ENCODE measurements at places on chromosomes 3 and 15.

- DNase-seq = no peak
These were observed 771.6 kb downstream of the DIPK2A start for GRCh38 chr3:144743225-144743668.

- no peak for DNase-seq
These were observed 29.6 kb upstream of the GREM1 start for GRCh38 chr15:32688151-32688639.

DNA sequence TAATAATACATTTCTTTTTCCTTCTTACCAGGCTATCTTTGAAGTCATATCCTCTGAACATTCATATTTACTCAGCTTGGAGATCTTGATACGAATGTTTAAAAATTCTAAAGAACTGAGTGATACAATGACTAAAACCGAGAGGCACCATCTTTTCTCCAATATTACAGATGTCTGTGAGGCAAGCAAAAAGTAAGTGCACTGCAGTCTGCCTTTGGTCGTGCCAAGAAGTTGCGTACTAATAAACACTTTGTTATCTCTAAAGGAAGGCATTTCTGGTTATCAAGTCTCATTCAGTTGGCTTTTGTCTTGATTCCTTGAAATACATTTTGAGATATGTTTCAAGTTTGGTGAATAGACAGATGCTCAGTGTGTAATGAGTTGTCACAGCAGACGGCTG, 31.6 kb downstream of the ARHGEF26 start:
- no peak for DNase-seq

GRCh38 chr3:33088691-33089090, 8.3 kb downstream of the GLB1 start:
- no peak for DNase-seq

GRCh38 chr3:38204599-38205471, 39.5 kb downstream of the OXSR1 start:
- DNase-seq = no peak

GRCh38 chr3:106282943-106283342, 414.1 kb upstream of the CBLB start:
- no peak for DNase-seq

- DNase-seq = no peak
These were observed 246.5 kb downstream of the PTPRG start for GRCh38 chr3:61807865-61808276.

- no peak for DNase-seq
These were observed 85.8 kb downstream of the FAM174B start for GRCh38 chr15:92569778-92570177.

GRCh38 chr3:178671791-178672190, 135.6 kb downstream of the KCNMB2 start:
- no peak for DNase-seq

GRCh38 chr3:146308222-146308621, 57.3 kb upstream of the PLSCR4 start:
- DNase-seq = no peak

- no peak for DNase-seq
These were observed 773.2 kb downstream of the OTOL1 start for GRCh38 chr3:162269636-162270458.

GRCh38 chr3:184726497-184726896, 14.6 kb upstream of the MAGEF1 start:
- DNase-seq = no peak

- no peak for DNase-seq
These were observed 115.9 kb upstream of the EPHA3 start for GRCh38 chr3:88991496-88991895.

DNA sequence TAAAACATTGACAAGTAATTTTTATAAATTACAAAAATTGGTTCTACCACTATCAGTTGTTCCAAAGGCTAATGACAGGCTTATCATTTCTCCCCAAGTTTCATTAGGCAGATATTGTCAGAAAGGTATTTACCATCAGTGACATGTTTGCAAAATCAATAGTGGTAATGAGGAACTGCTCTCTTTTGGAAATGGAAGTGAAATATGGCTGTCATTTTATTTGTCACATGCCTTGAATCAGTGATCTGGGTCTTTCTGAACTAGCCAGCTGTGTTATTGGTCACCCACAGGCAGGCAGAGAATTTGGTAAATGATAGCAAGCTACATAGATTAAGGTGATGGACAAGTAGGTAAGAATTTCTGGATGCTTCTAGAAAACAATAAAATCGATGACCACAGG, 268.0 kb upstream of the ARHGEF26 start:
- no peak for DNase-seq

DNA sequence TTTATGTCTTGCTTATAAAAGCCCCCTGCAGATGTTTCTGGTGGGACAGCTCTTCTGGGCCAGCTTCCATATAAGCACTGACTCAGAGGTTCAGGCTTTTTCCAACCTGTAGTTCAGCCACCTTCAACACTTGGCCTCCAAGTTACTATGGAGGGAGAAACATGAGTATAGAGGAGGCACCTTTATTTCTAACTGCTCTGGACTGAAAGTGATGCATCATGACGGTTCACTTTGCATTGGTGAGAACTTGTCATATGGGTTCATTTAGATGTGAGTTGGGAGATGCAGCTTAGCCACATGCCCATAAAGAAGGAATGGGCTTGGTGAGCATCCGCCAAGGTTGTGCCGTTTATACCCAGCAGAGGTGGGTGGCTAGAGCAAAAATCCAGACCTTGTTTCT, 58.8 kb upstream of the CFAP161 start:
- DNase-seq = no peak

DNA sequence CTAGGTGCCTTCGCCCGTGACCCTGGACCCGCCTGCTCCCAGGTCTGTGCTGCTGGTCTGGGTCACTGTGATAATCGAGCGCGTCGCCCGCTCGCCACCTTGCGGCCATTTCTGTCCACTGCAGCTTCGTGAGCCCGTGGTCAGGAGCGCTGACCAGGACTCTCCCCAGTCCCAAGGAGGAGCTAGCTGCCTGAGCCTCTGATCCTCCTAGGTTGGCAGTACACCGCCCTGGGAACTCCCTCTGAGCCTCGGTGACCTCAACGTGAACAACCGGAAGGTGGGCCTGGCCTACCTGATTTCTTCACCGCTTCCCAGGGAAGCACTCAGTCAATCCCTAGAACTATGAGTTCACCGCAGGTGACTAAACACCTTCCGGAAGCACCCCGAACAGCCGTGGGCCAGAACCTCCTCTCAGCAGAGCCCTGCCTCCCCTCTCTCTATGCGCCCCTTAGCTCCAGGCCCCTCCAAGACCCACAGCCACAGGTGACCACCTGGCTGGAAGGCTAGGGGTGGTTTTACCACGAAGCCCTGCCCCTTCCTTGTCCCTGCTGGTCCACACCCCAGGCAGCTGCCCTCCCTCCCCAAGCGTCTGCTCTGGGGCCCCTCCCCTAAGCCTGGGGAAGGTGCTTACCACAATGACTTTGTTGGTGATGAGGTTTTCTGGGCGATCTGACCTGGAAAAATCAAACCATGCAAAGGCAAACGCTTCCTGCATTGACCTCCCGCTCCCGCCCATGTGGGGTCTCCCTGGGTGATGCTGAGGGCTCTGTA, 9.7 kb downstream of the PLA2G4D start:
- peak; percentile 40 for DNase-seq

DNA sequence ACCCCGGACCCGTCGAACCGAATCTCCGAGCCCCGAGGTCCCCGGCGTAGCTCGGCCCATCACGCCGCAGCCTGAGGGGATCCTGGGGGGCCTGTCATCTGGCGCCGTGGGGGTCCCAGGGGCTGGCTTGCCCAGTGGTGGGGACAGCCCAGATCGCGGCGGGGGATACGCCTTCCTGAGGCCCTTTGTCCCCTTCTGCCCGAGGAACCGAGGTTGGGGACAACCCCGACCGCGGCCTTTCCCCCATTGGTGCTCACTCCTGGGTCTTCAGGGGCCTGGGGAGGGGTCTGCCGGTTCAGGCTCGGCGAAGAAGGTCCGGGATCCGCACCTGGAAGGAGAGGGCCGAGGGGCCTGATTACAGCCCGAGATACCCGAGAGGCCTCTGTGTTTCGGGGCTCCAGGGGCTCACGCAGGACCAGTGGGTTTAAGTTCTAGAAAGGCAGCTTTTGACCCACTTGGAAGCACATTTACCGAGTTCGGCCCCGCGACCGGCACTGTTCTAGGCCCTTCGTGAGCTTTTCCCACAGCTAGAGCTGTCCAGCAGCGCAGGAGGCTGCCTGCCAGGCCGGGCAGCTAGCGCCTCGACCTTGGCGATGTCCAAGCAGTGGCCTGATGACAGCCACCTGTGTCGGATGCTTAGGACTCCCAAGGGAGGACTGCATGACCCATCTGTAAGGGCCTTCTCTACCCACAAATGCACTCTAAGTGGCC, 504 bp downstream of the ABHD2 start:
- peak; percentile 87 for DNase-seq

- no peak for DNase-seq
These were observed 27.8 kb downstream of the BMF start for GRCh38 chr15:40080847-40081246.

DNA sequence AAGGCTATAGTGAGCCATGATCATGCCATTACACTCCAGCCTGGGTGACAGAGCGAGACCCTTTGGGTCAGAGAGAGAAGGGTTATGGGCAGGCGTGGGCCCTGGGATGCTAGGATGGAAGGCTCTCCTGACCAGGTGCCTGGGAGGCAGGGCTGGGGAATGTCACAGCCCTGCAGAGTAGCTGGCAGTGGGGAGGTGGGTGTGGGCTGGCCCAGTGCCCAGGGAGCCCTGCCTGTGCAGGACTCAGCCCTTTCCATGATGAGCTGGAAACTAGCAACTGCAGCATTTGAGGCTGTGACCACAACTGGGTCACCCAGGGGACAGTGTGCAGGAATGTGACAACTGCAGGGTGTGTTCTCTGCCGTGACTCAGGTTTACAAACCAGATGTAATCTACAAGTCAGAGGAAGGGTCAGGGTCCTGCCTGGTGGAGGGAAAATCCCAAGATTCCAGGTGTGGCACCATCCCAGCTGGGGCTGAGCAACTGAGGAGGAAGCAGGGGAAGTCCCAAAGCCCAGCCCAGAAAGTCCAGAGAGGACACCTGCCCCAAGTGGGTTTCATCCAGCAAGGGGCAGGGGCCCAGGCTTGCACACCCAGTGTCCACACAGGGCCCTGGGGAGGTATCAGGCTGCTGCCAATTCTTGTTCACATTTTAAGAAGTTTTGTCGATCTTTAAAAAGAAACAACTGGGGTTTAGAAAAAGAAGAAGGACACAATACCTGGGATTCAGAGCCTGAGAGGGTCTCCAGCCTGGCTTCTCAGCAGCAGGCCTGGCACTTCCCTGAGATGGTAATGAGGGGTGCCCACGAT, 45.5 kb downstream of the SLC28A1 start:
- DNase-seq = no peak

DNA sequence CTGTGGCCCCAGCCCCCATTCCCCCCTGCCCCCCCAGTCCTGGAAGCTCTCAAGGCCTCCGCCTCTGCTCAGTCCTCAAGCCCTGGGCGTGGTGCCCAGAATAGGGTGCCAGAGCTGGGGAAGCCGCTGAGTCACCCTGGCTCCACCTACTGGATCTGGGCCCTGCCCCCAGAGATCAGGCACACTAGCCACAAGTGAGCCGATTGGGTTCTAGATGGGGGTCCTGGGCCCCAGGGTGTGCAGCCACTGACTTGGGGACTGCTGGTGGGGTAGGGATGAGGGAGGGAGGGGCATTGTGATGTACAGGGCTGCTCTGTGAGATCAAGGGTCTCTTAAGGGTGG, 5.7 kb downstream of the EIF4G1 start:
- DNase-seq = peak; percentile 98

GRCh38 chr3:190586631-190587011, 72.7 kb downstream of the IL1RAP start:
- DNase-seq = no peak
